ENCODE measurements at places on chromosomes 16 and 17. TPM values are rescaled to one million over a fixed set of nuclear protein-coding genes. Genes with fewer than 3 reads are reported as not detected.

The ARHGAP44 gene
- not detected for total RNA-seq

The KRT27 gene
- total RNA-seq: not detected

- DNase-seq: no peak
Measured at GRCh38 chr17:8018436-8018835, 16.0 kb downstream of the GUCY2D start.

- DNase-seq: no peak
Measured at GRCh38 chr17:33324736-33325135, 31.6 kb upstream of the ASIC2 start.

Data from M059J (cell line).